ENCODE measurements at places on chromosomes 4 and X. TPM values are rescaled to one million over a fixed set of nuclear protein-coding genes. Genes with fewer than 3 reads are reported as not detected.

Gene HPSE
- total RNA-seq, result 0.58 TPM

Gene TMEM154
- total RNA-seq, result 0.96 TPM

Gene CLOCK
- total RNA-seq, result 20.0 TPM

Gene CT47A7
- total RNA-seq, result not detected

Gene MSANTD1
- 0.56 TPM for total RNA-seq

Gene TCEAL7
- total RNA-seq, result 58.9 TPM

Gene RXFP1
- total RNA-seq, result 18.6 TPM

Gene NRK
- total RNA-seq, result under 0.01 TPM

Gene ETDA
- not detected for total RNA-seq

Gene SPANXA1
- not detected for total RNA-seq

Gene ZNF275
- total RNA-seq, result 7.7 TPM

Gene IL1RAPL1
- total RNA-seq, result 2.3 TPM

Gene ADGRG4
- total RNA-seq, result not detected

Gene CXCL3
- total RNA-seq, result 5.4 TPM

Gene FBXO8
- total RNA-seq, result 34.1 TPM

Gene PRR32
- total RNA-seq, result not detected

Gene REPS2
- 0.85 TPM for total RNA-seq

Gene GYG2
- total RNA-seq, result 2.7 TPM

Gene ARMCX2
- 123 TPM for total RNA-seq

Gene SAGE1
- not detected for total RNA-seq

Gene FRMPD4
- 2.1 TPM for total RNA-seq

Gene ARSD
- total RNA-seq, result 10.0 TPM

Measured in regular cardiac myocyte (primary cell).